ENCODE measurements at places on chromosomes 4 and X. TPM values are rescaled to one million over a fixed set of nuclear protein-coding genes. Genes with fewer than 3 reads are reported as not detected.

C4orf51 gene
- not detected for total RNA-seq

DNA sequence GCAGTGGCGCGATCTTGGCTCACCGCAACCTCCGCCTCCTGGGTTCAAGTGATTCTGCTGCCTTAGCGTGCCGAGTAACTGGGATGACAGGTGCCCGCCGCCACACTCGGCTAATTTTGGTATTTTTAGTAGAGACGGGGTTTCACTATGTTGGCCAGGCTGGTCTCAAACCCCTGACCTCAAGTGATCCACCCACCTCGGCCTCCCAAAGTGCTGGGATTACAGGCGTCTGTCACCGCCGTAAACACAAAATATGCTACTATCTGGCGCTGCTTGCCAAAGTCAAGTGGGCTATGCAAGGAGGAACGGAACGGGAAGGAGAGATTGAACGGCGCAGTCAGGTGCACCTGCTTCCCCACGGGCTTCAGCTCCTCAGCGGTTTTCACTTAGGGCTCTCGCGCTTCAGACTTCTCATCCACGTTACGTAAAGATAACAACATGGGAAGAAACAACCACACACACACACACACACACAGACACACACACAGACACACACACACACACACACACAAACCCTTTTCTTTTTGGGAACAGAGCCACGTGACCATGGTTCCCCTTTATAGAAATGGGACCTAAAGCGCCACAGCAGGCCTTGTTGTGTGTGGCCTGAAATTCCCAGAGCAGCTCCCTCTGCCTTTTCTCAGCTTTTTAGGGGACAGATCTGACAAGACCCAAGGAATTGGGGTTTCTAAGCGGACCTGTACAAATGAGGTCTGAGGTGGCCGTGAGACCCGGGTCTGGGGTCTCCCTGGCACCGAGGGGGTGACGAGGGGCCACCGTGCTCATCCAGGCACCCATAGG is 1.5 kb downstream of the P2RY8 start:
- no peak for DNase-seq

RNF150 gene
- total RNA-seq: 17.0 TPM

DNA sequence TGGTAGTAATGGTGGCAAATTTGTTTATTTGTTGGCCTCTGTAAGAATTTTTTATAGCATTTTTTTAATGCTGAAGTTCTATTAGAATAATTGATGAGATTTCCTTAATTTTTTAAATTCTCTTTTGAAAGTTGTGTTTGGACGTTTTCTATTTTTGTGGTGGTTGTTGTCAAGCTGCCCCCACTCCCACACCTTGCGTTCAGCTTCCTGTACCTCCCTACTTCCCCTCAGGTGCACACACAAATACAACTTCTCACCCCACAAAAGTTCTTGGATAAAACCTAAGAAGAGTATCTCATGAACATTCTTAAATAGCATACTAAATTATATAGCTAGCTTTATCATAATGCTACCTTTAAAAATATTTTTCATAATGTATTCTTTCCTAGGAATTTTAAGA is 38.7 kb downstream of the EXOC1 start:
- no peak for DNase-seq
